A549 treated with ZK216348 at 1 μM for 4 hours (cell line): ENCODE measurements at places on chromosomes 3 and 15. TPM values are rescaled to one million over a fixed set of nuclear protein-coding genes. Genes with fewer than 3 reads are reported as not detected.

The PLA1A gene
- 0.21 to 0.38 TPM (median 0.21 TPM) in 5 replicates for total RNA-seq

The EPHB1 gene
- 0.06 to 0.20 TPM (median 0.12 TPM) in 3 of 5 replicates, not detected in the others for total RNA-seq

The MELTF gene
- total RNA-seq = 33.5 to 75.3 TPM (median 61.7 TPM) in 5 replicates

The LRRC34 gene
- not detected in 5 replicates for total RNA-seq

The CD80 gene
- not detected in 5 replicates for total RNA-seq

The GNAT1 gene
- 0.07 TPM in 1 of 5 replicates, not detected in the others for total RNA-seq

The IL20RB gene
- 0.77 to 1.3 TPM (median 0.94 TPM) in 5 replicates for total RNA-seq
